ENCODE measurements at places on chromosomes 12 and 14.

GRCh38 chr12:54584128-54584527 is 4.3 kb downstream of the PPP1R1A start:
- no peak for DNase-seq

GRCh38 chr14:50756300-50756699 is 74.7 kb downstream of the NIN start:
- no peak for DNase-seq

GRCh38 chr14:81062380-81062779 is 107.0 kb downstream of the TSHR start:
- no peak for DNase-seq

DNA sequence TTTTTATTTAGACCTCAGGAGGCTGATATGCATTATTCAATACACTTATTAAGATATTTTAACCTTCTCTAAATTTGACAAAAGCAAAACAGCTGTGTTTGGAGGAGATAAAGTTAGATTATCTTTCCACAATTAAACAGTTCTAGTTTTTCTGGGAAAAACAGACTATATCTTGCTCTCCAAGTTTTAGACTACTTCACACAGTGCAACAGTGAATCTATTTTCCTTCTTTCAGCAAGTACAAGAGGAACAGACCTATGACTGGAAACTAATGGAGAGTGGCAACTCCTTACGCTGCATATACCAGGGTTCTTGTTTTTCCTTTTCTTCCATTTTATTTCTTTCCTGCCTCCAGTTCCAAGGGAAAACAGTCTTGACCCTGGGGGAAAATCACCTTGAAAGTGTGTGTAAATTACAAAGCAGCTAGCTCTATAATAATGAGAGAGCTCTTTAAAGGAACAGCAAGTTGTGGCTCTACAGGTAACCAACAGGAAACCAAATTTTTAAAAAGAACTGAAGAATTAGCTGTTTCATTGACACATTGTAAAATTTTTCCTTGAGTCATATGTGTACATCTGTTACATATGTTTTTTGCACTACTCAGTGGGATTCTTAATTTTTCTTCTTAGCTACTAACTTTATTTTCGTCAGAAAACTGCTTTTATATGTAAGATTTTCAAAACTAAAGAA is 27.4 kb downstream of the DNM1L start:
- no peak for DNase-seq

- no peak for DNase-seq
These were observed 16.8 kb downstream of the EML1 start for GRCh38 chr14:99809859-99810558.

DNA sequence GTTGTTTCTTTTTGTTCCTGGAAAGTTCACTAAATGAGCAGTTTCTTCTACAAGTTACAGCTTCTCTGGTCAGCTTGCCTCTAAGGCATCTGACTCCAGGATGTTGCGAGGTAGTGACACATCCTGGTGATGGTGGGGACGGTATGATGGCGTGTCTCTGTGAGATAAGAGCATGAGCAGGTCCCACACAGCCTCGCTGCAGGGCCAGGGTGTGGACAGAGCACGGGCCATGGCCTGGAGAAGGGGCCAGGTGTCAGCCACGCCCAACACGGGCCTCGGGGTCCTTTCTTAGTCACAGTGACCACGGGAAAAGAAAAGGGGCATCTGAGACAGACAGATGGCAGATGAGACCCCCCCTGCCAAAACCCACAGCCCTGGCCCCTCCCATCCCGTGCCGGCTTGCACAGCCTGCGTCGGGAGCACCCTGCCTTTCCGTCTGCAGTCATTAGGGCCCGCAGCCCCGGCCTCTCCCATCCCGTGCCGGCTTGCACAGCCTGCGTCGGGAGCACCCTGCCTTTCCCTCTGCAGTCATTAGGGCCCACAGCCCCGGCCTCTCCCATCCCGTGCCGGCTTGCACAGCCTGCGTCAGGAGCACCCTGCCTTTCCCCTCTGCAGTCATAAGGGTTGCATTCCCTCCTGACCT is 79.3 kb upstream of the DYNC1H1 start:
- DNase-seq: no peak
